ENCODE measurements at places on chromosomes 11 and 22.

- no peak for DNase-seq
These were observed 11.4 kb downstream of the SLC35F2 start for GRCh38 chr11:107847184-107847583.

DNA sequence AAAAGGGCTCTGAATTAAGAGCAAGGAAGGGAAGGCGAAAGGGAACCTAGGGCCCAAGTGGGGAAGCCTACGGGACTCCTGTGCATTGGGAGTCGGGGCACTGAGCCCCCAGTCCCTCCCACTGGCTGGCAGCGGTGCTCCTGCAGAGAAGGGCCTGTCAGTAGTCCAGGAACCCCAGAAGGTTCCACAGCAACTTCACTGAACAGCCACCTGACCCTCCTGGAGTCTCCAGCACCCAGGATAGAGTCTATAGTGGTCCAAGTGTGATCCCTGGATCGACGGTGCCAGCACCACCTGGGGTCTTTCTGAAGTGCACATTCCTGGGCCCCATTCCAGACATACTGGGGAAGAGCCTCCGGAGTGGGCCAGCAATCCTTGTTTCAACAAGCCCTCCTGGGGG, 100.0 kb upstream of the B3GAT1 start:
- no peak for DNase-seq

GRCh38 chr22:19807914-19808872, 46.5 kb downstream of the GNB1L start:
- no peak for DNase-seq

DNA sequence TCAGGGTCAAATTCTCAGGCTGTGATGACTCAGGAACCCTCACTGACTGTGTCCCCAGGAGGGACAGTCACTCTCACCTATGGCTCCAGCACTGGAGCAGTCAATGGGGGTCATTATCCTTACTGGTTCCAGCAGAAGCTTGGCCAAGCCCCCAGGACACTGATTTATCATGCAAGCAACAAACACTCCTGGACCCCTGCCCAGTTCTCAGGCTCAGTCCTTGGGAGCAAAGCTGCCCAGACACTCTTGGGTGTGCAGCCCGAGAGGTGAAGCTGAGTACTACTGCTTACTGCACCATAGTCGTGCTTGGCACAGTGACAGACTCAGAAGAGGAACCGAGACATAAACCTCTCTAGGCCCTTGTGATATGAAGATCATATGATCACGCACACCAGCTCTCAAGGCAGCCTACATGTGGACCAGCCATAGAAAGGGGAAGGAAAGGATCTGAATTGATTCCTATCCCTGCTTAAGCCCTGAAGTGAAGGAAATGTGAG, 58.2 kb downstream of the ZNF280B start:
- DNase-seq: no peak

GRCh38 chr11:114091516-114092397, 32.2 kb downstream of the ZBTB16 start:
- peak; percentile 76 for DNase-seq

DNA sequence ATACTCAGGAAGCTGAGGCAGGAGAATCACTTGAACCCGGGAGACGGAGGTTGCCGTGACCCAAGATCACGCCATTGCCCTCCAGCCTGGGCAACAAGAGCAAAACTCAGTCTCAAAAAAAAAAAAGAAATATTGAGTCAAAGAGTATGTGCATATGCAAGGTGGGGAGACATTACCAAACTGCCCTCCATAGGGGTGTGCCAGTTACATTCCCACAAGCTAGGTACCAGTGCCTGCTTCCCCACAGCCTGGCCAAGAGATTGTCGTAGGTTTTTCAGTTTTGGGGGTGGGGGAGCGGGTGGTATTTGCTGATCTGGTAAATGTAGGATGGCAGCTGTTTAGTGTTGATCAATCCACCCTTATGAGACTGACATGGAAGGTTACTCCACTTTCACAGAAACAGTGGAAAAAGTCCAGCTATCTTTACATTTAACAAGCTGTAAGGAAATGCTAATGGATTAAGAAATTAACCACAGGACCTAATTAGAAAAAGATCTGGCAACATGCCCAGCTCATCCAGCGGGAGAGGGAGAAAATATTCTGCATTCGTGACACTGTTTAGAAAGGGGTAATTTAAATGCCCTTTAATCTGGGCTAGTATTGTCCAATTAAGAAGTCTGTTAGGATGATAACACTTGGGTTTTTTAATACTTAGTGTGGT, 89.4 kb downstream of the PACS1 start:
- DNase-seq: no peak

DNA sequence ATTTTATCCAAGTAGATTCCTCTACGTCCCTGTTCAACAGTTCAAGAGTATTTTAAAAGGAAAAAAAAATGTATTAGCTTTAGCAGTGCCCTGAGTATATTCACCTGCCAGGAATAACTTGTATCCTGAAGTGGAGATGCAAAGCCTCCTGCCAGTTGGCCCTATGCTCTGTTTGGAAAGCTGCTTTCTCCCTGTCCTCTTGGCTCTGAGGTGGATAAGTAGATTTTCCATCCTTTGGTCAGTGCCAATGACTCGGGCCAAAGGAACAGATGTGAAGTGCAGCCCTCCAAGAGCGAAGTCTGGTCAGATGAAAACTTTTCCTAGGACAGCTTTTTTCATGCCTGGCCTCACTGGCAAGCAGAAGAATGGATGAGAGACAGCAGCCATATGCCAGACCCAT, 839.9 kb upstream of the TENM4 start:
- no peak for DNase-seq

DNA sequence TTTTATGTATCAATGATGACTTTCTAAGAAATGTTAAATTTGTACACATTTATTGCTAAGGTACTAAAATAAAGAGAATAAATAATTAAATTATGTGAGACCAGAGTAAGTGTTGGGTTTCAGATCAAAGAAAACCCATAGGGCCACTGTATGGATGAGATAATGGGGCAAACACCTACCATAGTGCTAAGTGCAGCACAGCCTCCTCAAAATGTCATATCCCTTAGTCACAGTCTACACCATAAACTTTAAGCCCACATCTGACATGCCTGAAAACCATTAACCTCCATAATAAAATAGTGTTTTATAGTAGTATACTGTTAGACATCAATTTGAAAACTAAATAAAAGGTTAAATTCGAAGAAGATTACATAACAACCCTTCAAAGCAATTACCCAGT, 37.5 kb downstream of the SESN3 start:
- no peak for DNase-seq

- peak; percentile 28 for DNase-seq
These were observed 1.1 kb downstream of the UBASH3B start for GRCh38 chr11:122656631-122657101.

GRCh38 chr22:31400023-31400397, 606 bp downstream of the DRG1 start:
- DNase-seq: no peak

DNA sequence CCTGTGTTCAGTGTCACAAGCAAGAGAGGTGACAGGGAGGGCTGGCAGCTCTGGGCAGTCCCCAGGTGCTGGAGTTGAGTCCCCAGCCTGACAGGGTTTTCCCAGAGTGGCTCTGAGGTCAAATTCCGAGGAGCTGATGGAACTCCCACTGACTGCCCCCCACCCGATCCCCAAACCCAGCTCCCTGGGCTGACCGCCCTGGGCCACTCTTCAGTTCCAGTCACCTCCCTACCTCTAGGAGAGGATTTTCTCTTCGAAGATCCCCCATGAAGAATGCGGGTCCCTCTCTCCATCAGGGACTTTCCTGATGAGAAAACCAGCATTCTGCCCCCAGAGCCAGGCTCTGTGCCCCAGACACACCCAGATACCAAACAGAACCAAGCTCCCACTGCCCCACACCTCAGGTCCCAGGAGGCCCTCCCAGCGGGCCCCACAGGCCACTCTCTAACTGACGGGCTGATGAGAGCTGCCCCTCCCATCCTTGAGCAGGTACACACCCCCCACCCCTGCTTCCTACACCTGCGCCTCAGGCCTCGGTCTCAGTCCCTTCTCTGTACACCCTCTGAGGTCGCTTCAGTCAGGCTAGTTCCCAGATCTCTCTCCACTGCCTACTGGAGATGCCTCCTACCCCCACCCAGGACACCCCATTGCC, 12.1 kb upstream of the RAC2 start:
- DNase-seq: no peak

DNA sequence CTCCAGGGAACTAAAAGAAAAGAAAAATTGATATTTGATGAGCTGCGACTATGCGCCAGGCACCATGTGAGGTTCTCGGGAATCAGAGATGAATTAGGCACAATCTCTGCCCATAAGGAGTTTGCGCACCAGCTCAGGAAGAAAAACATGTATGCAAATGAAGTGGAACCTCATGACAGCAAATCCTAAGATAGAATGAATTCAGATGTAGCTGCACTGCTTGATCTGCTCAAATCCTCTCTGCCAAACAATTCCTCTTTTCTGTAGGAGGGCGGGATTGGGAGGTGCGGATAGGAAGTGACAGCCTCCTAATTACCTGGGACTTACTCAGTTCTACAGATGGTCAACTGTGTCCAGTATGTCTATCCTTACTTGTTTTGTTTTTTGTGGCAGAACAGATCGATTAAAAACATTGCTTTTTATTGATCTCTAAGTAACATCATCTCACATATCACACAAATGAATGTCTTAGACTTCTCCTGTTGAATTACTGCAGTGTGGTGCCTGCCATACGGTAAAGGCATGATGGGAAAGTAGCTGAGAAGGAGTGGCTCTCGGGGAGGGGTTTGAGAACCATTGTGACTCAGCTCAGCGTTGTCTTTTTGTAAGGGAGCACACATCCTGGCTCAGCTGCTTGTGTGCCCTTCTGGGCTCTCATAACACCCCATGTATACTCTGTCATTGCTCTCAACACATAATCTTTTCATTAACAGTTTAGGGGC, 13.9 kb downstream of the CRTAM start:
- DNase-seq: no peak

GRCh38 chr11:117478126-117478860, 150.6 kb downstream of the CEP164 start:
- no peak for DNase-seq

GRCh38 chr11:13329670-13330356, 52.2 kb downstream of the BMAL1 start:
- no peak for DNase-seq

DNA sequence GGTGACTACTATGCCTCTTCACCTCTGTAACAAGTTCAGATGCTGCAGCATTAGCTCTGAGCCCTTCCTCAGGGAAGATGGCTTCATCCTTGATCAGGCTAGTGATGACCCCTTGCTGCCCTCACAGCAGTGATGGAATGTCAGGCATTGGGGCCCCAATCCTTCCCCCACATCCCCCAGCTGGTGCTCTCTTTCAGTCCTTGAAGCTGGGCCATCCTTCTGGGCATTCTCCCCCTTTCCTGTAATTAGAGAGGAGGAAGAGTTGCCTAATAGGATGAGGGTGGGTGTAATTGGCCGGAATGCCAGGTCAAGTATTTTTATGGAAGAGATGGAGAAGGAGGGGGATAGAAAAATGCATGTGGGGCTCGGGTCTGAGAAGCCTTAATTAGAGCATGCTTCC, 62.6 kb downstream of the TRAF6 start:
- DNase-seq: no peak

DNA sequence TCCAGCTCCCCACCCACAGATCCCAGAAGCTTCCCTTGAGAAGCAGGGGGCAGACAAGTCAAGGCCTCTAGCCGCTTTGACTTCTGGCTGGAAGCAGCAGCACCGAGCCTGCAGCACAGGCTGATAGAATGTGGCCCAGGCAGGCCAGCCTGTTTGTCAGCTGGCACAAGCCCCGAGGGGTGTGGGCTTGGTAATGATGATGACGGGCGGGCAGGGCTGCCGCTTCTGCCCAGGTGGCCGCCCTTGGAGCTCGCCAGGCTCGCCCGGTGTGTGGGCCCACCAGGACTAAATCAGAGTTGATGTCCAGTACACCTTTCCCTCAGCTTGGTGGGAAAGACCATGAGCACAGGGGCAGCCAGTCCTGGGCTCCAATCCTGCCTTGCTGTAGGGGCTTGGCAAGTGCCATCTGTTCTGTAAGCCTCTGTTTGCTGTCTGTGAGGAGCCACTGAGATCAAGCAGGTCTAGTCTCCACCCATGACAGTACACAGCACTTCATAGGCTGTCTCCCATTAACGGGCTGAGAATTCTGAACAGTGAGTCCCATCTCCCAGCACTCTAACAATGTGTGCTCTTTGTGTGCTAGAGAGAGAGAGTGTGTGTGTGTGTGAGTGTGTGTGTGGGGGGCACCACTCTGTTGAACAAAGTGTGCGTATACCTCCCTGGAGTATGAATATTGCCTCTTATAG, 26.8 kb downstream of the MICAL2 start:
- no peak for DNase-seq

GRCh38 chr11:31442086-31442485, 67.3 kb downstream of the IMMP1L start:
- DNase-seq: no peak

GRCh38 chr22:29816539-29816938, 21.5 kb downstream of the ASCC2 start:
- DNase-seq: no peak

DNA sequence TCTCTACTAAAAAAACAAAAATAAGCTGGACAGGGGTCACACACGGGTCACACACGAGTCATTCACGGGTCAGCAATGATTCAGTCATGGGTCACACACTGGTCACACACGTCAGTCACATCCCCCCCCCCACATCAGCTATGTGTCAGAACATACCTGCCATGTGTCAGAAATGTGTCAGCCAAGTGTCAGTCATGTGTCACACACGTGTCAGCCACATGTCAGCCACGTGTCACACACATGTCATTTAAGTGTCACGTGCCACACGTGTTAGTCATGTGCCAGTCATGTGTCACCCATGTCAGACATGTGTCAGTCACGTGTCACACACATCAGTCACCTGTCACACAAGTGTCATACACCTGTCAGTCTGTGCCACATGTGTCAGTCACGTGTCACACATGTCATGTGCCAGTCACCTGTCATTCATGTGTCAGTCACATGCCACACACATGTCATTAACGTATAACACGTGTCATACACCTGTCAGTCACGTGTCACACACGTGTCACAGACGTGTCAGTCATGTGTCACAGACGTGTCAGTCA, 28.7 kb upstream of the MMP20 start:
- DNase-seq: no peak

DNA sequence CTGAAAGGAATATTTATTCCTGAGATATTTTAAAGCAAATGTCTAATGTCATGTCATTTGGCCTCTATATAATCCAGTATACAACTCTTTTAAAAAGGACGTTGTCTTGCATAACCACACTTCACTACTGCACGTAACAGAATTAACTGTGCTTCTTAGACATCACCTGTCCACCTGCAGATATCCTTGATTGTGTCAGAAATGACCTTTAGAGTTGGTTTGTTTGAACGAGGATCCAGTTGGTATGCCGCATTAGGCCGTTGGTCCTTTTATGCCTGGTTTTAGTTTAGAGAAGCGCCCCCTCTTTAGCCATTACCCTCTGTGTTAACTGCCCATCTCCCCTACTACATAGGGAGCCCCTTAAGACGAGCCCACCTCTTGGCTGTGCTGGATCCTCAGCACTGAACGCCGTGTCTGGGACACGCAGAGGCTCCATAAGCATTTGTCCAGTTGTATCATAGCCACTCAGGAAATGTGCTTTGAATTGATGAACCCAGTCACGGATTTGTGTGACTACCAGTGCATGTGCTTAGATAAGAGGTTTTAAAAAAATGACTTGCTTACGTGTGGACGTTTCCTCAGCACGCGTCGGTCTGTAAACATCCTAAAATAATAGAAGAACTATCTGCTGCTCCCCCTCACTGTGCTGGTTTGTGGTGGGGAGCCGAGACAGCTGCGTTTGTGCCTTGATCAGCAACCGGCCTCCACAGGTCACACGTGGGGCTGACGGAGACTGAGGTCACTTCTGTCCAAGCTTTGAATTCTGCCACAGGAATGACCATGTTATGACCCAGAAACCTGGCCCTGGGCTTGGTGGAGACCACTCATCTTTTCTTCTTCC, 4.0 kb downstream of the MICAL2 start:
- no peak for DNase-seq

- DNase-seq: no peak
These were observed 8.1 kb downstream of the SULT4A1 start for GRCh38 chr22:43854121-43854785.

All from neural crest cell (in vitro differentiated cells).